Right ventricle myocardium superior (tissue), 1 donor: ENCODE measurements at places on chromosomes 13 and 19.

- DNase-seq = no peak
Observed at GRCh38 chr19:45138303-45138751, 22.5 kb downstream of the NKPD1 start.

DNA sequence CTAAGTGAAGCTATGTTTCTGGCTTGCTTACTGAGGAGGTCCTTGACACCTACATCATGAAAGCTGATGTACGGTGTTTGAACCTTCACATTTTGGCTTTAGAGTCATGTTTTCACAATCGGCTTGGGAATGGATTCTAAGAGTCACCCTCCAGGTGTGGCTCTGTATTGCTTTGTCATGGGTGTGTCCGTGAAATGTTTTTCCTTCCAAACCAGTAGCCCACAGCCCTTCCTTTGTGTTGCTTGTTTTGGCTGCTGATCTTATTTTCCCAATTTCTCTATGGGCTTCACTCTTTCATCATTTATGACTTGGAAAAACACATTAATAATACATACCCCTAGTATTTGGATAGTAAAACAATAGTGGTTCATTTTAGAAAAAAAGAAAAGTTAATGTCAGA lies 240.6 kb downstream of the GGACT start:
- no peak for DNase-seq

GRCh38 chr19:2213799-2214198 lies 22.3 kb downstream of the PLEKHJ1 start:
- DNase-seq = no peak

GRCh38 chr13:51481656-51482055 lies 28.8 kb upstream of the INTS6 start:
- no peak for DNase-seq
